Glutamatergic neuron (in vitro differentiated cells): ENCODE measurements at places on chromosomes 1 and 21. TPM values are rescaled to one million over a fixed set of nuclear protein-coding genes. Genes with fewer than 3 reads are reported as not detected.

DNA sequence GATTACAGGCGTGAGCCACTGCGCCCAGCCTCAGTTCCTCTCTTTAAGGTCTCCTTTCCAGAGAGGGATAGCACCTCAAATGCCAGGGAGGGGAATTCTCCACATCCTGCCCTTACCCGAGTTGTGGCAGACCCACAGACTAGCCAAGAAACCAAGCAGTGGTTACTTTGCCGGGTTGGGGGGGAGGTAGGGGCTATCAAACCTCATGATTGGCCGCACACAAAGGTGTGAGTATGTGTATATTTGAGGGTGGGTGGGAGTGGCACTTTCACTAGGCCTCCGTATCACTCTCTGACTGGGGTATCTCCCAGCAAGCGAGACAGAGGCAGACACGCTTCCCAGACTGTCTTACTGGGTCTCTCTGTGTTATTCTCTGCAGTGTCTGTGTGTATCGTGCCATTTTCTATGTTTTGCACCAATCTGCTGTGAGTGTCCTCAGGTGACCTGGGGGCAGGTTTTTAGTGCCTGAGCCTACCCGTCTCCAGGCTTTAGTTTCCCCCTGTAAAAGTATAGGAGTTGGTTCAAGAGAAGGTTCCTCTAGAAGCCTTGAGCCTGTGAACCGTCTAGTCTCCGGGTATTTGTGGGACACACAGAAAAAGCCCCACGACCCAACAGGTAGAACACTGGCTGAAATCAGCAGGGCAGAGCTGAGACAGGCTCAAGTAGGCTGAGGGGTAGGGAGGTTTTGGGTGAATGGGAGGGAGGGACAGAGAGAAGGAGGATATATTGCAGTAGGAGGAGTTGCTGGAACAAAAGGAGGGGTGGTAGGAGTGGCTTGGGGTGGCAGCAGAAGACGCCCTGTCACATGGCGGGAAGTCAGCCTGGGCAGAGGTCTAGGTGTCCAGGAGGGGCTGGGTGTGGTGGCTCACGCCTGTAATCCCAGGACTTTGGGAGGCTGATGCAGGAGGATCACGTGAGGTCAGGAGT, 10.3 kb downstream of the LMNA start:
- no peak for DNase-seq

GRCh38 chr1:204506201-204506968, 9.8 kb upstream of the MDM4 start:
- peak; percentile 70 for DNase-seq

GRCh38 chr1:212162635-212163034, 122.6 kb upstream of the PPP2R5A start:
- DNase-seq = no peak

GRCh38 chr1:12511516-12512468, 106.2 kb downstream of the DHRS3 start:
- DNase-seq = no peak

DNA sequence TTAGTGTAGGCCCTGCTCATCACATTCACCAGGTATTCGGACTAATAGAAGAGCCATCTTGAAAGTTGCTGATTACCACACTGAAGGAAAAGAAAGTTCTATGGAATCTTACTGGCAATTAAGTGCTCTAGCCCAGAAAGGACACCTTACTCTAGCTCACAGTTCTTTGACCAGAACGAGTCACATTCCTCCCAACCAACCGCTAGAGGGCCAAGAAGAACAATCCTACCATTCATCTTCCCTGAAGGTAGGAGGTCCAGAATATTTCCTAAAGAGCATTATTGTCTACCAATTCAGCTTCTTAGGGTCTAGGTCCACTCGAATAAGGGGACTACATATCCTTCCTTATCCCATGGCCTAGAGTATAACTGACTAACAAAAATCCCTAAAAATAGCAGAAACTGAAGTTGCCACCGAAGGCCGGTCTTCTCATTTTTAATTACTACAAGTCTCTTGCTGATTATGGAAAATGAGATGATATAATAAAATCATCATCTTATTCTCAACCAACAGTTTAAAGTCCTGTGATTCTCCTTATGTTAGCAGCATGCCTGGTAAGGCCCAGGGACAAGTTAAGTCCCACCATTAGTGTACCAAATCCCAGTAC, 2.7 kb upstream of the FMO1 start:
- DNase-seq = no peak

GRCh38 chr21:42557420-42557819, 43.8 kb downstream of the SLC37A1 start:
- no peak for DNase-seq

Gene PRKAA2
- 1.3 TPM for total RNA-seq

GRCh38 chr1:30090162-30090820, 633.1 kb downstream of the MATN1 start:
- DNase-seq = no peak

Gene DYNLT5
- 1.4 TPM for total RNA-seq

Gene FAM110D
- total RNA-seq = 0.25 TPM

GRCh38 chr1:180201451-180202200, 28.4 kb upstream of the LHX4 start:
- no peak for DNase-seq

DNA sequence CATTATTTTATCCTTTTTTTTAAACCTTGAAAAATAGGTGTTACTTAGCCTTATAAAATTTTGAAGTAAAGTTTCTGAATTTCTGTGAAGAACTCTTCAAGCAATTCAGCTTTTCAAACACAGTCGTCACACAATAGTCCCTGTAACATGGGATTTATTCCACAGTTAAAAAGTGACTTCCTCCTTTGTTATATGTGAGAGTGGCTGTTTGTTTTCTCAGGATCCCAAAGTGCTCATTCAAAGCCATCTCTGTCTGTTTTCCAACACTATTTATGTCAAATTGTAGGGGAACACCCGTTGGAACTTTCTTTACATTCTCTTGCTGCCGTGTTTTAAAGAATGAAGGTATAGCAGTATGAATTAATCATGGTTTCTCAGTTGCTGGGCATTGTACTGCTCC, 80.8 kb upstream of the GPR52 start:
- DNase-seq = no peak

Gene GBP2
- not detected for total RNA-seq

Gene TPRG1L
- total RNA-seq = 43.1 TPM

GRCh38 chr1:115347282-115347681, 9.2 kb upstream of the NGF start:
- no peak for DNase-seq

DNA sequence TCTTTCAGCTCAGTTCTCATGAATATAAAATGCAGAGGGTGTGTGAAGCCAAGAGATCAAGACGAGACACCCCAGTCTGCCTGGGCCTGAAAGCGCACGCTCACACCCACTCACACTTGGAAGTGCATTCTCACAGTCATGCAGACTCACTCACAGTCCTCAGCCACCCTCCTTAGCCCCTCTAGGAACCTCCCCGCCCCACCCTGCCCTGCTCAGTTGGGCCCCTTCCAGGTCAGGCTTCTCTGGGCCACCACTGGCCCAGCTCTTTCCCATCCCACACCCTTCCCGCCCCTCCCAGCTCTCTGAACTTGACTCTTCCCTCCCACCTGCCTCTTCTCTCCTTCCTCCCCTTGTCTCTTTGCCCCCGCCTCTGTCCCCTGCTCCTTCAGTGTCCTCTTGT, 93.8 kb downstream of the EPHB2 start:
- DNase-seq = no peak

- no peak for DNase-seq
Measured at GRCh38 chr1:82462366-82462765, 661.6 kb downstream of the ADGRL2 start.

DNA sequence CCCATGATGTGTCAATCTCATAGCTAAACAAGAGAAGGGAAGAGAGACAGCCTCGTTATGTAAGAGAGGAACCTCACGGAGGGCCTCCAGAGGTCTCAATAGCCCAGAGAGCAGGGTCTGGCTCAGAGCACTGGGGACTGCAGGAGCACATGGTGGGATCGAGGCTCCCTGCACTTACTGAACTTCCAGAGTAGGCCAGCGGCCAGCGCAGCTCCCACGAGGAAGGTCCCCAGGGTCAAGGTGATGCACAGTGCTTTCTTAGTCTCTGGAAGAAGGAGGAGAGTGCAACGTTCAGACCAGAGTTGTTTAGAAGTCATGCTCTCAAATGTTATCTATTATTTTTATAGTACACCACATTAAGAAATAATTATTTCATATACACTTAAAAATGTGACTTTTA, 18.6 kb downstream of the TMPRSS2 start:
- no peak for DNase-seq

- peak; percentile 64 for DNase-seq
Measured at GRCh38 chr1:231338270-231339128, at the start of gene SPRTN. TSS of gene SPRTN (plus strand) at chr1:231338293. CDS start at chr1:231338384, 91 bp downstream.

Gene PLD5
- 0.96 TPM for total RNA-seq

GRCh38 chr1:48107516-48107915, 110.3 kb upstream of the TRABD2B start:
- DNase-seq = no peak

Gene TRAF3IP3
- total RNA-seq = not detected

- no peak for DNase-seq
Measured at GRCh38 chr1:179143322-179143721, 61.5 kb downstream of the TOR3A start.

DNA sequence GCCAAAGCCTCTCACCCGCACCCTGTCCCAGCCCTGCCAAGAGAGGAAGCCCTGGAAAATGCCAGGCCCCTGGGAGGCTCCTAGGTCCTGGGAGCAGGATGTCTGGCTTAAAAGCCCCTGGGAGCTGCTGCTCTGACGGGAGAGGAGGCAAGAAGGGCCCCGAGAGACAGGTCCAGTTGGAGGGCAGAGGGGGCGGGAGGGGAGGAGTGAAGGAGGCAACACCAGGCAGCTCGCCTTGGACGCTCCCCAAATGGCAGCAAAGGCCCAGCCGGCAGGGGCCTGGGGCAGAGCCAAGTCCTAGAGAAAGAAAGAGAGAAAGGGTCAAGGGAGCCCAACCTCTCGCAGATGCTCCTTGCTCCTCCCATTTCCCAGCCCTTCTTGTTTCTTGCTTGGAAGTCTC, 6.8 kb downstream of the ETV3L start:
- DNase-seq = no peak

DNA sequence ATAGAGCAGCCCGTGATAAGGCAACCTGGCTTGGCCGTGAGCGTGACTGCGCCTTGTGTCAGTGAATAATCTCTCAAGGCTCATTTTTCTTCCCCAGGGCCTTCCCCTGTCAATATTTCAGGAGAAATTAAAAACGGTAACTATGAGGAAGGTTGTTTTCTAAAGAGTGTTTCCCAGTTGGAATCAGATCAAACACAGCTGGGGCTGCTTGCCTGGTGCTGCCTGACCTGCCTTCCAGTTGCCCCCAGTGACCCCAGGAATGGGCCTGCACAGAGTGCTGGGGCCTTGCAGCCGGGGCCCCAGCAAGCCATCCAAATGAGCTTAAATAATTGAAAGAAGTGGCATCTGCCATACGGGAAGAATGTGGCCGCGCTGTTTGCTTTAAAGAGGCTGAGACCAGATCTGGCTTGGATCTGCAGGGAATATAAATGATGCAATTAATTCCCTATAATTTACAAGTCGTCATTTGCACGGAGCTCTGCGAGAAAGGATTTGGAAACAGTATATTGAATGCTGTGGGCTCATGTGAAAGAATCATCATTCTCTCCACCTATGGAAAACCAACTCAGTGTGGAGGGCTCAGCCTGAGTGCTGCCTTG, 203.9 kb downstream of the C1orf94 start:
- DNase-seq = no peak

Gene RPE65
- total RNA-seq = not detected
